Mucosa of descending colon (tissue), 3 donors: ENCODE measurements at places on chromosomes 2 and 18. TPM values are rescaled to one million over a fixed set of nuclear protein-coding genes. Genes with fewer than 3 reads are reported as not detected.

The IL18R1 gene
- total RNA-seq = 3.9 TPM

The DYSF gene
- 6.8 TPM for total RNA-seq

The TMEM163 gene
- 1.5 TPM for total RNA-seq

The SETBP1 gene
- 17.8 TPM for total RNA-seq

The HRH4 gene
- total RNA-seq = 0.29 TPM

The SUCLG1 gene
- 130 TPM for total RNA-seq

The PTPN18 gene
- total RNA-seq = 115 TPM

The RAPH1 gene
- 48.4 TPM for total RNA-seq

The GCKR gene
- 0.29 TPM for total RNA-seq

The C18orf32 gene
- 61.7 TPM for total RNA-seq

The PECR gene
- total RNA-seq = 31.8 TPM

The CYBRD1 gene
- total RNA-seq = 36.5 TPM
